ENCODE measurements at places on chromosomes 6 and 20.

- DNase-seq = no peak
Measured at GRCh38 chr6:131545317-131545716, 27.7 kb upstream of the ARG1 start.

DNA sequence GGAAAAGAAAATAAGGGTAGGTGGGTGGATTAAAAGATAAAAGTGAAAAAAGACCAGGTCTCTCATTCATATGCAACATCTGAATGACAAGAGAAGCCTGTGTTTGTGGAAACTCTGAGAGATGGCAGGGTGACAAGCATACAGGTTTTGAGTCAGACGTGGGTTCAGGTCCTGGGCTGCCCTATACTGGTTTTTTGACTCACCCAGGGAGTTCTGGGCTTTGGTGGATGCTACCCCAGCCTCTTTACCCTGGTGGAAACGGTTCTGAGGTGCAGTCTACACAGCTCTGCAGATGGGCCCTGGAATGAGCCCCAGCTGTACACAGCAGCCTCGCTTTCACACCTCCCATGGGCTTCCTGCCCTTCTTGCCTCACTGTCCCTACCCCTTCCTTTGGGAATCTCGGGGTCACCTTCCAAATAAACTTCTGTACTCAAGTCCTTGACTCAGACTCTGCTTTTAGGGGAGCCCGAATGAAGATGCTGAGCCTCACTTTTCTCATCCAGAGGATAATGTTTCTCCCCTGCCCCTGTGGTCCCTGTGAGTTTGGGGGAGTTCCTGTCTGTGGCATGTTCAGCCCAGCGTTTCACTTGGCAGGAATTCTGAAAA is 77.7 kb upstream of the CLDN20 start:
- DNase-seq = peak; percentile 40

DNA sequence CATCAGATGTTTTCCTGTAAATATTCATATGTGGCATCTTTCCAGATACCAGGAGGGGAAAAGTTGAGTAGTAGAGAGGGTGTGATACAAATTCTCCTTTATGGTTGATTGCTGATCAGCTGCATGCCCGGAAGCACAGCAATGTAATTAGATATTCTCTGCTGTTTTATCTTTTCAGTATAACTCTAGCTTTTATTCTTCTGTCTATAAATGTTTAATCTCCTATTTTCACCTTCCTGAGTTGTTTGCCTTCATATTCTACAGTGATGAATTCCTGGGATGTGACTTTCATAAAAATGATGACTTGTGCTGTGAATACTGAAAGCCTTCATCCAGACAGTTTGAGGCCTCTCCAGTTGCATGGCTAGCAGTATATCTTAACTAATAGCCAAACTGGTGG is 53.7 kb downstream of the SH3BGRL2 start:
- DNase-seq = no peak

DNA sequence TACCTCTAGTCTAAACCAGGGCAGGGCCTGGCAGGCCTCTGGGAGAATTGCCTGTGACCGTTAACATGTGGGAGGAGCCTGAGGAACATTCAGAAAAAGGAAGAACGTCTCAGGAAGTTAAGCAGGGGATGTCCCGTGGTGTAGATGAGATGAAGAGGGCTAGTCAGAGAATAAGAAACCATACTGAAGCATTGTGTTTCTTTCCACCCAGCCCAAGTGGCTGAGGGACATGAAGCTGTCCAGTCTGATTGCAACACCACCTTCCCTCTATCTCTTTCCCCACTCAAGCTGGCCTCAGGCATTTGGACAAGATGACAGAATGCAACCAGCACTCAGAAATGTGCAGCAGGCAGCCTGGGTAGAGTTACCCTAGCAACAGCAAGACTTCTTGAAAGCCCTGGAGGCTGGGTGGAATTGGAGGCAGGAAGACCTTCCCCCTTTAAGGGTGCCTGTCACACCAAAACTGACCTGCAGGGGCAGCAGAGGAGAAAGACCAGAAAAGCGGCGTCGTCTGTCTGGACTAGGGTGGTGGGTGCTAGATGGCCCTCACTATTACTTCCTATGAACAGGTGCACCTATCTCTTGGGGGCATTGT is 186.1 kb downstream of the UNC5CL start:
- DNase-seq = peak; percentile 25

DNA sequence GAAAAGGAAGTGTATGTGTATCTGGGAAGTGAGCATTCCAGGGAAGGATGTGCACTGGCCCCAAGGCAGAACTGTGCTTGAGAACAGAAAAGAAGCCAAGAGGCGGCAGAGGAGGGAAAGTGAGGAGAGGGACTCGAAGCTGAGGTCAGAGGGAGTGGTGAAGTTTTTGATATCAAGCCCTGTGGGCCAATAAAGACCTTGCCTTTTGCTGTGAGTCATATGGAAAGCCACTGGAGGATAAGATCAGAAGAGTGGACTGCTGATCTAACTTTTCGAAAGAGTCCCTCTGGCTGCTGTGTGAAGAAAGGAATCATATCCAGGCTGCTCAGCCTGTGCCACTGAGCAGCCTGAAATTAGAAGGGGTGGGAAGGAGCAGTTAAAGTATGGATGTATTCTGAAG is 99.4 kb downstream of the EYA4 start:
- peak; percentile 7 for DNase-seq

DNA sequence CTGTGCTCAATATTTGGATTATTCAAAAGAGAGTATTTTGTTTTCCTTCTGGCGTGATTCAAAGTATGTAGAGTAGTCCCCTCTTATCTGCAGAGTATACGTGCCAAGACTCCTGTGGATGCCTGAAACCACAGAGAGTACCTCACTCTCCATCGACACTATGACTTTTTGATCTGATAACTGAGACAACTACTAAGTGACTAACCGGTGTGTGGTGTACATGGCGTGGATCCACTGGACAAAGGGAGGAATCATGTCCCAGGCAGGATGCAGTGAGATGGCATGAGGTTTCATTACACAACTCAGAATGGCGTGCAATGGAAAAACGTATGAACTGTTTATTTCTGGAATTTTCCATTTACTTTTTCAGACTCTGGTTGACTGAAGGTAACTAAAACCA is 112.2 kb upstream of the PDE7B start:
- DNase-seq = peak; percentile 91

DNA sequence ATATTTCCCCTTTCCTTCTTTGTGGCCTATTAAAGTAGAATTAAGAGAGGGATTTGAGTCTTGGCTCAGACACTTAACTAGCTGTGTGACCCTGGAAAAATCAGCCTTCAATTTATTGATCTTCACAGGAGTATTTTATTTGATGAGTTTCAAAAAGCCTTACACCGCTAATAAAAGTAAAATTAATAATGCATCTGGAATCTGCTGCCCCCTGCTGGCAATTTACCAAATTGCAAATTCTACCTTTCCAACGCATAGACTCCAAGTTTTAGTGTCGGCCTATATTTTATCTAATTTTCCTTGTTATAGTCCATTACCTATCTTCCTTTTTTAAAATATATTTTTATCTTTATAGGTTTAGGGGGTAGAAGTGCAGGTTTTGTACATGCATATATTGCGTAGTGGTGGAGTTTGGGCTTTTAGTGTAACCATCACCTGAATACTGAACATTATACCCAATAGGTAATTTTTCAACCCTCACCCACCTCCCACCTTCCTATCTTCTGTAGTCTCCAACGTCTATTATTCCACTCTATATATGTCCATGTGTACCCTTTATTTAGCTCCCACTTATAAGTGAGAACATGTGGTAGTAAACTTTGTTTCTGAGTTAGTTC is 46.3 kb downstream of the GOPC start:
- peak; percentile 56 for DNase-seq

DNA sequence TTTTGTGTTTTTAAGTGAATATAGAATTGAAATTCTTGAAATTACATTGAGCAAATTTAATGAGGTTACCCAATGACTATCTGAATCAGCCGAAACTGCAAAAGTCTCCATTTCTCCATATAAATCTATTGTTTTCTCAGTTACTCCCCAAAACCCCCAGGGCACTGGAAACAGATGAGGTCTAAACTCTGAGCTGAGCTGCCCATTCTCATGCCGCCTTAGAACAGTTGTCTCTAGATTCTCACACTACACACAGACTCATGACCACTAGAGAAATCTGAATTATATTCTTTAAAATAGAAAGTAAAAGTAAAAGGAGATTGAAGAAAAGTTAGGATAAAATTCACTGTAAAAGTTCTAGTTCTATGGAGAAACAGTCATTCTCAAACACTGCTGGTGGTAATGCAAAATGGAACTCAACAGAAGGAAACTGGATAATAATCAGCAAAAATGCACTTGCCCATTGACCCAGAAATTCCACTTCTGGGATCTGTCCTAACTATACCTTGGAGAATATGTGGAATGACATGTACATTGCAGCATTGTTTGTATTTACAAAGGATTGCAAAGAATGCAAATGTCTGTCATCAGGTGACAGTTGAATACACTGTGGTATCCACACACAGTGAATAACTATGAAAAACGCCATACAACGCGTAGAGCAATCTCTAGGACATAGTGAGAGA is 125.5 kb downstream of the IPCEF1 start:
- DNase-seq = no peak

DNA sequence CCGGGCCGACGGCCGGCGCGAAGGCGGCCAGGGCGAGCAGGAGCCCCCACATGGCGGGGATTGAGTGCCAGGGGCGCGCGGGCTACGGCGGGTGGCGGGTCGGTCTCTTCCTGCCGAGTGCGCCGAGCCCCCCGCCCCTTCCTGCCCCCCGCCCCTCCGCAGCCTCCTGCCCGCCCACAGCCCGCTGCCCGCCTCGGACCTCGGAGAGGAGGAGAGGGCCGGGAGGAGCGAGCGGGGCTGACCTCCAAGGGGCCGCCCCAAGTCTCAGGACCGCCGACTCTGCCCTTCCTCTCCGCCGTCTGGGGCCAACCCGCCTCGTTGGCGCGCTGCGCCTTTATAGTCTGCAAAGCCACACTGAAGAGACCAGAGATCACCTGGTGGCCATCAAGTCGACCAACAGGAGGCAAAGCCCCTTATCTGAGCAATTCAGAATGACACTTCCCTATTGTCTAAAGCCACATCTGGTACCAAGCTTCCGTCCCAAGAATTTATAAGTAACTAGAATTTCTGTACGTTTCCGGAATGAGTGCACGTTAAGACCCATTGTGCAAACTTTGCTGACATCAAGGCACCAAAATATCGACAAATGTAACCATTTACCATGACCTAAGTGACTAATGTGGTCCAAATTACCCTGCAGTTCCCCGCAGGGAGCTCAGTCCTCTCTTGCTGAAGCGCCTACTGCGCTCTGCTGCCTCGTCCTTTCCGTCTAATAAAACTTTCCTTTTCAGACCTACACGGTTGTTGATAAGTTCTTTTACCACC is at the start of gene CPXM1:
TSS of gene CPXM1 (minus strand) at position 107 of the 765 bp plus-strand sequence. CDS start at position 52, 55 bp downstream.
- DNase-seq = no peak

- no peak for DNase-seq
Measured at GRCh38 chr6:168037242-168037641, 39.8 kb downstream of the KIF25 start.

DNA sequence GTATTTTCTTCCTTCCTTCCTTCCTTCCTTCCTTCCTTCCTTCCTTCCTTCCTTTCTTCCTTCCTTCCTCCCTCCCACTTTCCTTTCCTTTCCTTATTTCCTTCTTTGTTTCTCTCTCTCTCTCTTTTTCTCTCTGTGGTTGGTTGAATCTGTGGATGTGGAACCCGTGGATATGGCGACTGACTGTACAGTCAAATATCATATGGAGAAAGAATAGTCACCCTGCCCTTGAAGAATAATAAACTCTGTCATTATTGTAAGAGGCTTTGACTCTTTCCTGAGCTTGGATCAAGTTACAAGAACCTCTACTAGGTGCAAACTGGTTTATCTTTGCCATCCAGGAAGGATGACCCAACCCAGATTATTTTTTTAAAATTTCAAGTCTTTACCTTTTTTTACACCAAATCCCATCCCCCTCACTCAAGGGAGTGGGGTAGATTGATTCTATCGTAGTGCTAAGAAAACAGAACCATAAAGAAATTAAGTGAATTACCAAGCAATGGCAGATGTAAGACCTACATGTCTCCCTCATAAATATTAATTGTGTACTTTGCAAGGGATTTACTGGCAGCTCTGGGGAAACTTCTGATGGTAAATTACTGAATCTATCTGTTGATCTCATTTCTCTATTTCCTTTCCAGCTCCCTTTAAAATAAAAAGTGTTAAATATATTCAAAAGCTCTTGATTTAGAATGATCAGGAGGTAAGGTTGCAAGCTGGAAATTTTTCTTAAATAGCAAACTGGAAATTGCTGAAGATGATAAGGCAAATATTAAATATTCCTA is 667.5 kb downstream of the UTRN start:
- no peak for DNase-seq

GRCh38 chr6:139881728-139882211 is 507.3 kb upstream of the CITED2 start:
- DNase-seq = peak; percentile 66

DNA sequence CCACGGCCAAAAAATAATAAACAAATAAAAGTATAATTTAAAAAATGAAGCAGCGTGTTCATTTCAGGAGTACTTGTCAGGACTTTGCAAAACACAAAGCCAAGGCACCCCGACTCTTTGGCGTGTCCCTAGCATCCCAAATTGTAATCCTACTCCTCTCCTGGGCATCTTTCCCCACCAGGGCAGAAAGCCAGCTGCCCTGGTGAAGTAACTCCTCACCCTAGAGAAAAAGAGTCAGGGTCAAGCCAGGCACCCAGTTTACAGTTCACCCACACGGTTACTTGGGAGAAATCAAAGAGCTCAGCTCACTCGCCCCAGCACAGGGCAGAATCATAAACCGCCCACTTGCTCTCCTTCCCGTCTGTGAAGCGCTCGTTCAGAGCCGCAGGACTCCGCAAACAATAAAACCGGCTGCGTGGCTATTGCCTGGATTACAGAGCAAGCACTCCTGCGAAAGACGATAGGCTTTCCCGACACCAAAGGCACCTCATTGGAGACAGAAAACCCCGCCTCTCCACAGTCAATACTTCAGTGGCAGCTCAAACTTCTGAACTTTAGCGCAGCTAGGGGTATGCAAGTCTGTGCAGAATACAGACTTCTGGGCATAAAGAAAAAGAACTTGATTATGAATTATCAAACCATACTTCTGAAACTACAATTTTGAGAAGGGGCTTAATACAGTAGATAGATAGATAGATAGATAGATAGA is 73.0 kb upstream of the NHSL1 start:
- DNase-seq = peak; percentile 70

DNA sequence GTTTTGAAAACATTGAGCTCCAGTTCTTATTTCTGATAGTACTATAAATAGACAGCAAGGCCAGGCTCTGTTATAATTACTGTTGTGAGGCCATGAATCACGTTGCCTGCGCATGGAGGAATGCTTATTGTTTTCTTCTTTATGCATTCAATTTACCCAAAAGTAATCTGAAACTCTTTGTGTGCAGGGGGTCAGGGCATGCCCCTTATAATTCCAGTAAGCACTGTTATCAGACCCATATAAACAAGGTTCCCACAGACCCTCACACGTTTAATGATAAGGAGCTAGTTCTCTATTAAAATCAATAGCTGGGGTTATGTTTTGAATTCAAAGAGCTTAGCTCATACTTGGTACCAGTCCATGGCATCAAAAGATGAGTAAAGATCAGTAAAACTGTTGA is 174.8 kb upstream of the ARG1 start:
- no peak for DNase-seq

Measured in ELR (cell line).